ENCODE measurements at places on chromosomes 2 and 18. TPM values are rescaled to one million over a fixed set of nuclear protein-coding genes. Genes with fewer than 3 reads are reported as not detected.

RNF125 gene
- 32.6 TPM for total RNA-seq

SPC25 gene
- total RNA-seq: 22.8 TPM

VAMP8 gene
- total RNA-seq: 90.9 TPM

DOK6 gene
- not detected for total RNA-seq

GKN1 gene
- total RNA-seq: not detected

AMER3 gene
- not detected for total RNA-seq

OBSL1 gene
- 0.26 TPM for total RNA-seq

RAB27B gene
- 0.45 TPM for total RNA-seq

VWA3B gene
- total RNA-seq: not detected

PSMA8 gene
- 0.93 TPM for total RNA-seq

RTP5 gene
- total RNA-seq: 0.07 TPM

PDCL3 gene
- 44.3 TPM for total RNA-seq

DCDC2C gene
- not detected for total RNA-seq
